ENCODE measurements at places on chromosomes 6 and 20. TPM values are rescaled to one million over a fixed set of nuclear protein-coding genes. Genes with fewer than 3 reads are reported as not detected.

- DNase-seq, result peak; percentile 24
These were observed 56.7 kb downstream of the TRIM38 start for GRCh38 chr6:26019261-26019830.

Gene DEFB132
- total RNA-seq, result not detected

Gene NNAT
- 0.52 TPM for total RNA-seq

Gene IRAK1BP1
- 6.9 TPM for total RNA-seq

Gene SNAI1
- 3.3 TPM for total RNA-seq
